H4 (cell line): ENCODE measurements at places on chromosomes 11 and 22. TPM values are rescaled to one million over a fixed set of nuclear protein-coding genes. Genes with fewer than 3 reads are reported as not detected.

DNA sequence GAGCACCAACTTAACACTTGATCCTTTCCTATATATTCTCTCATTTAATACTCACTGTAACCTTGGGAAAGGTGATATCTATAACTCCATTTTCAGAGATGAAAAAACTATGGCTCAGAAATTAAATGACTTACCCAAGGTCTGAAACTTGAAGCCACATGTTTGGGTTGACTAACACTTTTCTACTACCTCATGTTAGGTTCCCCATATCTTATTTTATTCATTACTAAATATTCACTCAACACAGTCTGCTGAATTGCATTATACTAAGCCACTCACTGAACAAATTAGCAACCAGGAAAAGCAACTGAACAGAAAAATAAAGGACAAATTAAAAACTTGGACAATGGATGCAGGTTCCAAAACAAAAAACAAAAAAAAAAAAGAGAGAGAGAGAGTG is 59.9 kb downstream of the FAM168A start:
- no peak for DNase-seq

The TMEM191B gene
- total RNA-seq, result not detected in 2 replicates

DNA sequence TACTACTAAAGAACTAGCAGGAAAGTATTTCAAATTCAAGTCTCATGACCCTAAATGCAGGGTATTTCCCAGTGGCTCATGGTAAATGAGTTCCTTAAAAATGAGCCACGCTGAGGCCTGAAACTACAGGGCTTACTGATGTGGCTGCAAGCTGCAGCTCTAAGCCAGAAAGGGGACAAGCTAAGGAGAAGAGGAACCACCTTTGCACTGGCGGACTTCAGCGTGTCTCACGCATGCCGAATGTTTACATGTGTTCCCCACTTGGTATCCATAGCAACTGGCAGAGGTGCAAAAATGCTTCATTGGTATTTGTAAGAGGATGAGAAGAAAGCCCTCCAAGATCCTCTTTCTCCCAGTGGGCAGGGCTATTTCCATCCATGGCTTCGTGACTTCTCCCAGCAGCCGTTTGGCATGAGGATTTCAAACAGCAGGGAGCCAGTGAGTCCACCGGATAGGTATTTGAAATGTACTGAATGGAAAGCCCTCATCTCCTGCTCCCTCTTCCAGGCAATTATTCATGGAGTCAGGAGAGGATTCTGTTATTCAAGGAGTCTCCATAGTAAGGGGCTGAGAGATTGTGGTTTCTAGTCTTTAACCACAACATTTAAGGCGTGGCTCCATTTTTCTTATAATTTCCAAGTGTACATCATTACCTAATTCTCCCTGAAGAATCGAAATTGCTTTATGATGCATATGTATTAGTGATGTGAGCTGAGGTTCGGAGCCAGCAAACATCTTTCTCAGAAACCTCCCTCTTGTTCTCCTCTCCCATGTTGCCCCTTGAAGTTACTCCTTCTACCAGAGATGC is 55.3 kb upstream of the CD44 start:
- DNase-seq, result peak; percentile 96

DNA sequence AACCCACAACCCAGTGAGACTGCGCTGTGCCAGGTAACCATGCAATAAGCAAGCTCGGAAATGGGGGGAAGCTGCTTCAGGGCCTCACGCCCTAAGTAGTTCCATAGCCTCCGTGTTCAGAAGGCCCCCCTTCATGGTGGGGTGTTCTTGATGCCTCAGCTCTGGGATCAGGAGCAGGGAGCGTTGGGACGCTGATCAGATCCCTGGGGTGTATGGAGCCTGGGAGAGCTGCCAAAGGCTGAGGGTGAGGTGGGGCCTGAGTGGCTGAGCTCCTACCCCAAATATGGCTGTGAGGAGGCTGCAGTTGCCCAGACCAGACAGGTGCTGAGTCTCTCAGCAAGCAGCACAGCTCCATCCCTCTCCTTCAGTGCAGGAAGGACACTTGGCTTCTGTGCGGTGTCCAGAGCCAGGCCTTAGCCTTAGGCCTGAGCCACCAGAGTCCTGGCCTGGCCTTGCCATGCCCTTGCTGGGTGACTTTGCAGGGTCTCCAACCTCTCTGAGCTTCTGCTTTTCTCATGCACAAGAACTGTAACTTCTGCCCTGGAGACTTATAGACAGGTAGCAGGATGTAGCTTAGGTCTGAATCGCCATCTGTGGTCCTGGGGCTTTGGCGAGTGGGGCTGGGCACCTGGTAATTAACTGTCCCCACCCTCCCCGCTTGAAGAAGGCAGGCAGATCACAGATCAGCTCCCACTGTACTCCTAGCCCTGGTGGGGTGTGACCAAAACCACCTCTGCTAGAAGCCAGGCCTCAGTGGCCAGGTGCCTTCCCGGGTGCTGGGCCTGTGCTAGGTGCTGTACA is 5.3 kb downstream of the MMP11 start:
- DNase-seq, result no peak

DNA sequence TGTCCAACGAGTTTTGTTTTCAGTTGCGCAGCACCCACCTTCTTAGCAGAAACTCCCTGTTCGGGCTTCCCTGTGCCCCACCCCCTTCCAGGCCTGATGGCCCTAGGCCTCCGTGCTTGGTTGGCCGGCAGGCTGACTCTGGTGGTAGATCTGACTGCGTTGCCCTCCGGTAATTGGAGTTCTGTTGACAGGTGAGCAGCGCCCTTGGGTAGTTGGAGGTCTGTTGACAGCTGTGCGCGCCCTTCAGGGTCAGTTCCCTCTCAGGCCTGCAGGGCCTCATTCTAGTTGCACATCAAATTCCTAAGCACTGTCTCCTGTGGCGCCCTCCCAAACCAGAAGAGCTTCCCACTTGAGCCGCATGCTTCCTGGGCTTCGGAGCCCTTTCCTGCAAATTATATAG is 776 bp downstream of the DGCR6 start:
- DNase-seq, result no peak

DNA sequence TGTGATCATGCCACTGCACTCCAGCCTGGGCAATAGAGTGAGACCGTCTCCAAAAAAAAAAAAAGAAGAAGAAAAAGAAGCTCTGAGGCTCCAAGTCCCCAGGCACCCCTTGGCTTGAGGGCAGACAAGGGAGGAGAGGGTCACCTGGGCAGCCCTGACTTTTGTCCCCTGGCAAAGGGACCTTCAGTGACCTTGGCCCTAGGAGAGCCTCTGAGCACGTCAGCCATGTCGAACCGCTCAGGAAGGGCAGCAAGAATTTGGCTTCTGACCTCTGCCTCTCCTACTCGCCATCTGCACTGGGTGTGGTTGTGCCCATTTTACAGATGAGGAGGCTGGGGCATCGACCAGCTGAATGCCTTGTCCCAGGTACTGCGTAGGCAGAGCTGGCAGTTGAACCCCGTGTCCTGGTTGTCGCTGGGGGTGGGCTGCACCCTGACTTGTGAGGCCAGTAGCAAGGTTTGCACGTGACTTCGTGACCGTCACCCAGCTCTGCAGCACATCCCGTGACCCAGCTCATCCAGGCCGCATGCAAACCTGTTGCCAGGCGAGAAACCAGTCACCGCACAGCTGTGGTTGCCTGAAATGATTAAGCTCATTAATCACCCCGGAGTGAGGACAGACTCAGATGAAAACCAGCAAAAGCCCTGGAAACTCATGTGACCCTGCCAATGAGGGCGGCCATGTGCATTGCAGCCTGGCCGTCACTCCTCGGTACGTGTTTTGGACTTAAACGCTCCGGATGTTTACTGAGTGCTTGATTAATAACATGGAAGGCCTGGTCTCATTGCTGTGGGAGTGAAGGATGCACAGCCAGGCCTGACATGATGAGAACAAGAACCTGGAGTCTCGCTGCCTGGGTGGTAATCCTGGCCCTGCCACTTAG is 47.7 kb upstream of the PPP6R3 start:
- no peak for DNase-seq

DNA sequence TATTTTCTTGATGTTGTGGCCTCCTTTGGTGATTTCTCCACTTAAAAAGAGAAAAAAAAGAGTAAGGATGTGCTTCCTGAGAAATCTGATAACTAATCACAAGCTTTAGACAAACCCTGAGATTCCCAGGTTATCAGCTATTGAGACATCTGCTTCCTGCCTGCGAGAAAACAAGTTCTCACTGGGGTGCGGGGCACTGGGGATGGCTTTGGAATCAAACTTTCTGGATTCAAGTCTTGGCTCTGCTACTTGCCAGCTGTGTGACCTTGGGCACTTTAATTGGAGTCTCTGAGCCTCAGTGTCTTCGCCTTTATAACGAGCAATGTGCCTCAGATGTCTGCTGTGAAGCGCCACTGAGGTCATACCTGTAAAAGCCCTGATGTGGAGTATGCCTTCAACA is 152.5 kb upstream of the NAV2 start:
- DNase-seq, result no peak

GRCh38 chr22:32354360-32355351 is 3.0 kb upstream of the RFPL3 start:
- DNase-seq, result peak; percentile 21
